ENCODE measurements at places on chromosomes 5 and 9.

- DNase-seq, result no peak
Observed at GRCh38 chr5:61450493-61451279, 118.6 kb downstream of the ZSWIM6 start.

GRCh38 chr5:41747301-41747700 is 122.9 kb downstream of the OXCT1 start:
- no peak for DNase-seq

GRCh38 chr9:85541876-85542275 is 199.9 kb downstream of the AGTPBP1 start:
- no peak for DNase-seq

DNA sequence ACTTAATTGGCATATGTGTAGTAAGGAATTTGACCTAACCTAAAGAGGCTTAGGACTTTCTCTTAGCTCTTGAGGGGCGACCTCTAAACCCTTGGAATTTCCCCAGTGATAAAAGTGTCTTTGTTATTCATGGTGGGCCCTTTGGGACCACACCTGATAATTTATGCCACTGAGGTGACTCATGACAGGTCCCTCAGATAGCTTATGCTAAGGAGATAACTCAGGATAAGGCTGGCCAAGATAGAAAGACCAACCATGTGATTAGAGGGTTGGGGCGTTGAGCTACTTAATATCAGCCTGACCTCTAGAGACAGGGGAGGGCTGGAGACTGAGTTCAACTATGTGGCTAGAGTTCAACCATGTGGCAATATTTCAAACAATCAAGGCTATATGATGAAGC is 218.1 kb downstream of the AP3B1 start:
- DNase-seq, result no peak

- no peak for DNase-seq
Observed at GRCh38 chr5:92758552-92758951, 822.5 kb downstream of the NR2F1-AS1 start.
